ENCODE measurements at places on chromosomes 2 and 18. TPM values are rescaled to one million over a fixed set of nuclear protein-coding genes. Genes with fewer than 3 reads are reported as not detected.

The MAP2 gene
- total RNA-seq = 16.2 TPM

DNA sequence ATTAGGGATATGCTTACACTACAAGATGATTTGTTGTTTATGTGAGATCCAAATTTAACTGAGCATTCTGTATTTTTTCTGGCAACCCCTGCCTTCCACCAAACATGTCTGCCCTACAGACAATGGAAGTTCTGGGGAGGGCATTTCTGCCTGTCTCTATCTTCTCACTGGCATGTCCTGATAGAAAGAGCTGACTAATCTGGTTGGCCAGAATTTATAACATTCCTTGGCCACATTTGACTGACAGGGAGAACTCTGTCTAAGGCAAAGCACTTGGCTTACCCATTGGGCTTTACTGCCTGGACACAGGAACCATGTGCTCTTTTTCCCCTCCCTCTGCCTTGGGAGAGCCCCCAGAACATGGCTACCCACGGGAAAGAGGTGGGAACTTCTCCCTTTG lies 70.6 kb upstream of the TMEM178A start:
- no peak for DNase-seq

The TUBA4B gene
- not detected for total RNA-seq

- DNase-seq = peak; percentile 81
Observed at GRCh38 chr2:186641807-186642321, 52.0 kb upstream of the FAM171B start.

The SERPINB2 gene
- total RNA-seq = 0.47 TPM

- peak; percentile 8 for DNase-seq
Observed at GRCh38 chr2:5991305-5991968, 299.3 kb downstream of the SOX11 start.

GRCh38 chr18:79871026-79871390 lies 73.3 kb downstream of the KCNG2 start:
- DNase-seq = no peak

The ZNF519 gene
- total RNA-seq = 5.3 TPM

GRCh38 chr2:12052796-12053195 lies 306.4 kb downstream of the LPIN1 start:
- no peak for DNase-seq

DNA sequence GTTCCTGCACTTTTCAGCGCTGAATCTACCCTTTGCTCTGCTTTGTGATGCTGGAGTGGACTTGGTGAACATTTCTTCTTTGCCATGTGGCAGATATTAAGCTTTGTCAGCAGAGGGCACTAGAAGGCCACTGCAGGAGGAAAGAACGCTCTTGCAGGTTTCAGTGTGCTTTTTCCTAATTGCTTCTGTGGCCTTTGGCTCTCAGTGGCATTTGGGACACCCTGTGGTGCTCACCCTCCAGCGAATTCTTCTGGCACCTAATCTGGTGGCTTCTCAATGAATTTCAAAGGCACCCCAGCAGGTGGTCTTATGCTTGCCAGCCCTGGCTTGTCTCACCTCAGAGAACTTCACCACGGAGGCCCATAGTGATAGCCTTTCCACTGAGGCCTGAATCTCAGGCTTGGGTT lies 146.7 kb downstream of the MYO3B start:
- peak; percentile 58 for DNase-seq

The MAP3K19 gene
- total RNA-seq = not detected

GRCh38 chr2:160097326-160097725 lies 34.9 kb upstream of the PLA2R1 start:
- no peak for DNase-seq
